ENCODE measurements at places on chromosomes 4 and X.

GRCh38 chrX:147962476-147962875 is 18.7 kb upstream of the FMR1NB start:
- no peak for DNase-seq

DNA sequence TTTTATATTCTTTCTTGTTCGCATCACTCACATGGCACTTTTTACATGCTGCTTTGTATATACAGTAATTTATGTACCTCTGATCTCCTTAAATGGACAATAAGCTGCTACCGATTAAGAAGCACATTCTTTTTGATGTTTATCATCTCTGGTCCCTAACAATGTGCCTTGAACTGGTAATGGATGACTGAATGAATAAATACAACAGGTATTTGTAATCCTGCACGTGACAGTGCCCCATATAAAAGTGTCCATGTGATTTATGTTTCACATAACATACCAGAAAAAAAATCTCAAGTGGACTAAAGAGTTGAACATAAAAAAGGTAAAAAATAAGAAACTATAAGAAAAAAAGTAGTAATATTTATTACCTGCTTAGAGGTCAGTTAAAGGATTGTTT is 7.7 kb upstream of the SLAIN2 start:
- DNase-seq: no peak

DNA sequence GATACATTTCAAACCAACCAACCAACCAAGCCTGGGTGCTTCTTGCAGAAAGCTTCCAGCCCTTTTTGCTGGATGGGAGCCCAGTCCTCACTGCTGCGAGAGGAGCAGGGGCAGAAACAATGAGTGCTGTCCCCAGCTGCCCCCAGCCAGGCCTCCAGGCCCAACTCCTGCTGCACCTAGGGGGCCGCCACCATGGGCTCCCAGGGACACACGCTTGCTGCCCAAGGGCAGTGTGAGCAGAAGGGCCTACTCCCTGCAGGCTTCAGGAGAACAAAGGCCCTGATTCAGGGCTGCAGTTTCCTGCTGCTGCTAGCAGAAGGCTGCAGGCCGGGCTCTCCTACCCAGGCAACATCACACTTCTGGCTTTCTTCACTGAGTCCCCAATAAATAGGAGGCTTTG is 37.7 kb upstream of the ENPP6 start:
- DNase-seq: peak; percentile 81

- peak; percentile 5 for DNase-seq
These were observed 62.4 kb downstream of the TRAPPC11 start for GRCh38 chr4:183721207-183722081.

GRCh38 chrX:153763298-153763932 is 634 bp upstream of the PLXNB3 start:
- DNase-seq: no peak

DNA sequence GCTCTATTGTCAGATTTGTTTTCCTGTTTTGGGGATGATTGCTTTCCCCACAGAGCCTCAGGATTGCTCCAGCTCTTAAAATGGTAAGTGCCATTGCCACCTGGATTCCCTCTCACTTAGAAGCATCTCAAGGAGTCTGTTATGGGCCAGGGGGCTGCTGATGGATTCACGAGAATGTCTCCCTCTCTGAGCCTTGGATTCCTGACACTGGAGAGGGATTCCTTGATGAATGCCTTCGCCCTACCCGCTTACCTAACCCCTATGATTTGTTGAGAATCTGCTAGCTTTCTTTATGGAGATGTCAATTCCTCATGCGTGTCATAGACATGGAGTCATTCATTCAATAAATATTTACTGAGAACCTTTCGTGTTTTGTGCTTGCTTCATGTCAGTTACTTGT is 36.9 kb upstream of the TENM3 start:
- no peak for DNase-seq

- DNase-seq: no peak
These were observed 162.0 kb downstream of the FAM47B start for GRCh38 chrX:35104626-35105025.

DNA sequence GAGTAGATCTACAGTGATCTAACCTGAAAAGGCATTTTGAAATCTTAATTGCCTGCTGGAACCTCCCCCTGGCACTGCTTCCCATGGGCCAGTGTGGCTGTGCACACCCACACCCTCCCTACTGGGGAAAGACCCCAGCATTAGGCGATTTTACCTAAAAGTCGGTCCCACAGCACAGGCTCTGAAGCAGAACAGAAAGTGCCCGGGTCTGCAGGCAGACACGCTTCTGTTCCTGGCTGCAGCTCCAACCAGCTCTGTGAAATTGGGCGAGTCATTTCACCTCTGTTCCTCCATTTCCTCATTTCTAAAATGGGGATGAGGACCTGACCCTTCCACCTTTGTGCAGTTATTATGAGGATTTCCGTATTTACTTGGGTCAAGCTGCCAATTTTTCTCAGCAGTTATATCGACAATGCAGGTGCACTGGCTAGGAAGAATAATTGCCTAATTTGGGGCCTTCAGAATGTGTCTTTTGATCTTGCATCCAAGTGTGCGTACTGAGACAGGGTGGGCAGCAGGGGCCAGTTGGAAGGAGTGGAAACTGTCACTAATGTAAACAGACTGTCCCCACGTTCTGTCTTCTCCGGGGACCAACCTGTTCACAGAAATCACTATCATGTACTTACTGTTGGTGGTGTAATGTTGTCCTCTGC is 7.1 kb downstream of the KLF3 start:
- DNase-seq: no peak

DNA sequence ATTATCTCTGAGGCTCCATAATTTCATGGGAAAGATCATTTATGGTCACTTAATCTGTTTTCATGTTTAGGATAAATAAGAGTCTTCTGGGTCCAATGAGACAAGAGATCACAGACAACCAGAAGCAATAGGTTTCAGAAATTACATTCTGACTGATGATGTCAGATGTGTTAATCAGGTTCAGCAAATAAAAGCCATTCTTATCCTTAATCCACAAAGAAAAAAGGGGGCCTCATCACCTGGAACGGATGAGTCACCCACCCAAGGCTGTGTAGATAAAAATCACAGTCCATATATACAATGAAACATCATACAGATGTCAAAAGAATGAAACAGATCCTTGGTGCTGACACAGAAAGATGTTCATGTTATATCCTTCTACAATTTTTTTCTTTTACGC is 36.6 kb downstream of the SYTL4 start:
- DNase-seq: no peak

DNA sequence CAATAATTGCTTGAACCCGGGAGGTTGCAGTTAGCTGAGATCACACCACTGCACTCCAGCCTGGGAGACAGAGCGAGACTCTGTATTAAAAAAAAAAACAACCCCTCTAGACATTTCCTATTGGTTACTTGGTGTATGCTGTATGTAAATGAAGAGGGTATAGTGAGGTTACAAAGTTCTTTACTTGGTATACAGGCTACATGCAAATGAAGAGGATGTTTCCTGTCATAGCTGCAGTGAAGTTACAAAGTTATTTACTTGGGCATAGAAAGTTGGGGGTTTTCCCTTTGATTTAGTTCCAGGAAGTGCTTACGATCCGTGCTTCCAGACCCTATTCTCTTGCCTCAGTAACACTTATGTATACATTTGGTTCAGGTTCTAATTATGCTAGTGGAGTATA is 38.4 kb upstream of the CLNK start:
- no peak for DNase-seq

DNA sequence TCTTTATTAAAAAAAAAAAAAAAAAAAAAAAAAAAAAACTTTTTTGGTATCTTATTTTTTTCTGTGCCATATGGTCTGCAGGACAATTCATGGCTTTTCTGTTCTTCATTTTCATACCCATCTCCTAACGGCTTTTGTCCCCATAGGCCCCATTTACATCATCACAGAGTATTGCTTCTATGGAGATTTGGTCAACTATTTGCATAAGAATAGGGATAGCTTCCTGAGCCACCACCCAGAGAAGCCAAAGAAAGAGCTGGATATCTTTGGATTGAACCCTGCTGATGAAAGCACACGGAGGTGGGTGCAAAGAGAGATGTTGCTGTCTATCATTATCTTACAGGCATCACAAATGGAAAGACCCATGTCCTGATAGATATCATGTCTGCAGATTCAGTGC is 49.1 kb downstream of the PDGFRA start:
- no peak for DNase-seq

DNA sequence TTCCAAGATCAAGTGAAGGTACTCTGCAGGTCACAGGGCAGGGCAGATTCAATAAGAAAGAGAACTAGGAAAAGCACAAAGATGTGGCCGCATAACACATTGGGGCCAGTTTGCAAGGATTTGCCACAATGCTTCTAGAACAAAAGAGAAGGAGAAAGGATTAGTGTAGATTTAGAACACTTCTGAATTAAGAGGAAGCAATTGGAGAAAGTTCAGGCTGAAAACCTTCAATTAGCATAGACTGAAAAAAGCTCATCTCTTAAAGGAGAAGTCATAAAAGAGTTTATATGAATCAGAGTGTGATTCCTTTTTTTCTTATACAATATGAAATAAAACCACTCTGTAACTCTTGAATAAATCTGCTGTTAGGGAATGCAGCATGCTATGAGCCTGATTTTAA is 215.6 kb upstream of the FAT1 start:
- no peak for DNase-seq

GRCh38 chr4:114398410-114398809 is 200.2 kb upstream of the UGT8 start:
- DNase-seq: no peak

DNA sequence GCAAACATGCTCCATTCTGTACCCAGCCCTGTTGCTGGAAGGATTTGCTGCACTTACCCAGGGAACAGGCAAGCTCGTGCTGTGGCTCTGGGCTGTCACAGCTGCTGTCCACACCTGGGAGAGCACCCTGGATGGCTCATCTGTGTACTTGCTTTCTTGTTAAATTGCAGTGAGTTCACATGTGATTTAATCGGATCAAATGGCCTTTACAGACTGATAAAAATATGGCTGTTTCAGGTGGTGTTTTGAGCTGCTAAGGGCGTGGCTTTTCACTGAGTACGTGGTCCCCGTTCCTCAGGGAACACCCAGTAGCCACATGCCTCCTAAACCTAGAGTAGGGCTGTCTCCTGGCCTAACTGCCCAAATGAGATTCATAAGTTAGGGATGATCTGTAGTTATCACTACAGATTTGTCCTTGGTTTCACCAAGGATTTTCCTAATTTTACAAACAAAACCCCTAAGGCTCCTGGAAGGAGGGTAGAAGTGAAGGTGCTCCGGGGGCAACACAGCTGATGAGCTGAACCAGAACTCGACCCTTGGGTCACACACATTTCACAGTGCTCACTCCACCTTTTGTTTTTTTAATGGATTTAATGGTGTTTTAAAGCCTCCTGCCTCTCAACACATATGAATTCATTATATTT is 13.7 kb downstream of the KLKB1 start:
- DNase-seq: no peak

DNA sequence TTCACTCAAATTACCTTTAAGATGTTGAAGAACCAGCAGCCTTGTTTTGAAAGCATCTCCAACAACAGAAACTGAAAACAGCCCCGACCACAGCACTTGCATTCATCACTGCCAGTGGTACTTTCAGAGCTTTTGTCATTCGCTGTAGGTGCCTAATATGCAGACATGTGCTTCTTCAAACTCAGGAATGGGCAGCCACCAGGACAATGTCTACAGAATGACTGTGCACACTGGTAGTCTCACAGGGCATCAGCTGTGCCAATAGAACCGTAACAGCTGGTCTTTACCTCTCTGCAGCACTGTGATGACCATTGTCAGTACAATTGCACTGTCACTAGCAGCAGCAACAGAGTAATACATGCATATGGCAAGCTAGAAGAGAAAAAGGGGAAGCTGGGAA is 1149.7 kb downstream of the STPG2 start:
- DNase-seq: no peak

GRCh38 chrX:98299785-98300184 is 1416.1 kb downstream of the RPA4 start:
- no peak for DNase-seq

DNA sequence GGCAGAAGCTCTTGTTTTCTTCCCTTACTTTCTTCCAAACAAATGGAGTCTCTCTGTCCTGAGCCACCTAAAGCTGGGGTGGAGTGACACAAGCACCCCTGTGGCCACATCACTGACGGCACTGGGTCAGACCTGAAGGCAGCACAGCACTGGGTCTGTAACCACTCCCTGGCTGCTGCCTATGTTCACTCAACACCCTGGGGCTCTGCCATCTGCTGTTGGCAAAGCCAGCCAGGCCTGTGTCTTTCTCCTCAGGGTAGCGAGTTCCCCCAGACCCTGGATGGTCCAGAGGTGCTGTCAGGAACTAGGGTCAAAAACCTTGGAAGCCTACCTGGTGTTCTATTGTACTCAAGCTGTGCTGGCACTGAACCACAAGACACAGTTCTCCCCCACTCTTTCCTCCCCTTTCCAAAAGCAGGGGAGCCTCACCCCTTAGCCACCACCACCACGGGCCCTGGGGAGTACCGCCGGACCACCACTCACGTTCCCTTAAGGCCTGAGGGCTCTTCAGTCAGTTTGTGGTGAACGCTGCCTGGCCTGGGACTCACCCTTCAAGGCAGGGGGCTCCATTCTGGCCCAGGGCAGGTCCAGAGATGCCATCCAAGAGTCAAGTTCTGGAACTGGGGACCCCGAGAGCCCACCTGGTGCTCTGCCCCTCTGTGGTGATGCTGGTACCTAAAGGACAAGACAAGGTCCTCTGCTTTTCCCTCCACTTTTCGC is 31.5 kb downstream of the TMEM271 start:
- DNase-seq: no peak

DNA sequence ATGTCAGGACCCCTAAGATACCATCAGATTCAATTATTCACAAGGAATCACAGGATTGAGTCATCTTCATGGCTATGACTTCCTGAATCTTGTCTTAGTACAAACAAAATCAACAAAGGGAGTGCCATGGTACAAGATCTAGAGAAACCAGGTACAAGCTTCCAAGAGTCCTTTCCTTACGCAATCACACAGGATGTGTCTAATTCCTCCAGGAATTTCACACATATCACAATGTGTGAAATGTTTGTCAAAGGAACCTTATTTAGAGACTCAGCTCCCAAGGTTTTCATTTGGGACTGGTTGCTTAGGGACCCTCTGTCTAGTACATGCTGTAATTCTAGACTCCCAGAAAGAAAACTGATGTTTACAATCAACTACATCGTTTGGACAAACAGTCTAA is 83.0 kb downstream of the MAB21L2 start:
- DNase-seq: no peak

- DNase-seq: no peak
These were observed 13.0 kb downstream of the DKC1 start for GRCh38 chrX:154775419-154776349.

DNA sequence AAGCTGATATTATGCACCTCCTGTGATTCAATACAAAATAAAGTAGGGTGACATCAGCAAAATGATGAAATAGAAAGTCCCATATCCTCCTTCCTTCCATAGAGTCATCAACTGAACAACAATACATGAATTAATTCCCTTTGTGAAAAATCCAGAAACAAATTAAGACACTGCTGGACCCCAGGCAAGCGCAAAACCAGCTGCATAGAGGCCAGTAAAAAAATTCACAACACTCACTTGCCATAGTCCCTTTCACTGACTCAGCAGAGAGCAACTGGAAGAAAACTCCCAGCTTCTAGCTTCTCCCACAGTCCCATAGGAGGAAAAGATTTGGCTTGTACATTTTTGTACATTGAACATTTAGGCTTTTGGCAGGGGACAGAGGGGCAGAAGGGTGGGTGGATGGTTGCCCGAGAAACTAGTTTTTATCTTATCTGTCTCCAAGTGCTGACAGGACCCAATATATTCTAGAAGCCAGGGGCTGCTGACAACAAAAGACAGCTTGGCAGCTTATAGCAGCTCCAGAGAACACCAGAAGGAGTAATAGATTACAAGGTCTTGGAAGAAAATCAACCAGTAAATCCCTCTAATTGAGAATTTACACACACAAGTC is 124.6 kb downstream of the NDST3 start:
- DNase-seq: no peak
